ENCODE measurements at places on chromosomes 16 and 17. TPM values are rescaled to one million over a fixed set of nuclear protein-coding genes. Genes with fewer than 3 reads are reported as not detected.

DNA sequence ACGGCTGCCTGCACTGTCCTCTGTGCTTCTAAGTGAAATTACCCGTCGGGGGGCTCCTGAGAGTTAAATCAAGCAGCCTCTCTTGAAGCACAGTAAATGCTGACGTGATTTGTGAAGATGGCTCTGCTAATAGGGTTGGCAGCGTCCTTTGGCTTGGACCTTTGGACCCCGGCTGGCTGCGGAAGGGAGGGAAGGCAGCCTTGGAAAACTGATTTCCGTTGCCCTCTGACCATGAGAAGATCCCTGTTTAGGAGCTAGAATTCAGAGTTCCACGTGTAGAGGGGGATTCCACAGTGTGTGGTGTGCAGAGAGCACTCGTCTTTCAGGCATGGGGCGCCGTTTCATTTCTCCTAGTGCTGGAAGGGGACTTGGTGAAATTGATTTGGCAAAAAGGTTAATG is 640.8 kb downstream of the WWOX start:
- no peak for DNase-seq

GRCh38 chr17:44801880-44802279 is 28.2 kb downstream of the GJC1 start:
- no peak for DNase-seq

- DNase-seq = peak; percentile 59
Observed at GRCh38 chr16:89031715-89032659, 55.0 kb upstream of the CBFA2T3 start.

DNA sequence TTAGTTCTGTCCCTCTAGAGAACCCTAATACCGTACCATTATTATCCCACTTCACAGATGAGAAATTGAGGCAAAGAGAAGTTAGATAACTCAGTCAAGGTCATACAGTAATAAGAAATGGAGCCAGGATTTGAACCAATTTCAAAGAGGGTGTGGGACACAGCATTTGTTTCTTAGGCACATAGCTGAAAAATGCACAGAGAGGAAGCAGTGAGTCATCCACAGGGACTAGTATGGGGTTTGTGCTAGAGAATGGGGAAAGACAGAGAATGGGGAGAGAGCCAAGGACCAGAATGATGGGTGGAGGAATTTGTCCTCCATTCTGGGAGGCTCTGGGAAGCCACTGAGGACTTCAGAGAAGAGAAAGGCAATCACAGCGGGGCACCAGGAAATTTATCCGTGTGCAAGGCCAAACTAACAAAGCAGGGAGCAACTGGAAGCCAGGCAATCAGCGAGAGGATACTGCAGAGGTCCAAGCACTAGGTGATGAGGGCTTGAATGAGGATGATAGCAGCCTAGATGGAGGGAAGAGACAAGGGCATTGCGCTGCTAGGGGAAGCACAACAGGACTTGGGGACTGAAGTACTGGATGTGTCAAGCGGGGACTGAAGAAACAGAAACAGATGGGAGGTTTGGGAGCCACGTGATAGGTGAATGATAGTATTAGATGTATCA is 78.1 kb upstream of the ZFHX3 start:
- DNase-seq = no peak

- DNase-seq = no peak
Observed at GRCh38 chr17:10435096-10435495, 13.3 kb upstream of the MYH8 start.

DNA sequence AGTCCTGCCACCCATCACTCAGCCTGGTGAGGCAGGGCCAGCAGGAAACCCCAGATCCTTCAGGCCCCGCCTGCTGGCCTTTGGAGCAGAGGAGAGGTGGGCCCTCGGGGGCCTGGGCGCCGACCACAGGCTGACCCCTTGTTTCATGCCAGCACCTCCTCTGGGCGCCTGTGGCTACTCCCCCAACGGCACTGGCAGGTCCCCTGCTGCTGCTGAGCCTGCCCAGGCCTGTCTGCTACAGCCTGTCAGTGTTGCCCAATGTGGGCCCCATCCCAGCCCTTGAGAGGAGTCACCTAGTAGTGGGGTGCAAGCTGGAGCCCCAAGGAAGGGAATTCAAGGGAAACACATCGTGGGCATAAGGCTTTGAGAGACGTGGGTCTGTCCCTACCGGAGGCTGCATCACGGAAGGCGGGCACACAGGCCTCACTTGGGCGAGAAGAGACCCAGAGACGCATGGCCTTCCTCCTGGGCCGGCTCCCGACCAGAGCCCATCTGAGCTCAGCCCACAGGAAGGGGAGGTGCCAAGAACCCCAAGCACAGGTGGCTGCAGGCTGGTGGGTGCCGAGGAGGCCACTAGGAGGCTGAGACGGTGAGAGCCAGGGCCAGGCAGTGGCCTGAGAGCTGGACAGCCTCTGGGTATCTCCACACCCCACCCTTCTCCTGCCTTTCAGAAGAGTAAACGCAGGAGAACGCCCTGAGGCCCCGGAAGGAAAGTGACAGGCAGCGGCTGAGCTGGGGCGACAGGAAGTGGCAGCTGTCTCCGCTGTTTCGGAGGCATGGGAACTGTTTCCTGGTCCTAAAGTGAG is 8.0 kb upstream of the FASN start:
- DNase-seq = peak; percentile 53

GRCh38 chr16:83674931-83675535 is 132.7 kb upstream of the HSBP1 start:
- no peak for DNase-seq

- no peak for DNase-seq
Observed at GRCh38 chr16:535446-536405, 8.2 kb downstream of the CAPN15 start.

GRCh38 chr16:17654571-17654970 is 183.8 kb upstream of the XYLT1 start:
- DNase-seq = no peak

DNA sequence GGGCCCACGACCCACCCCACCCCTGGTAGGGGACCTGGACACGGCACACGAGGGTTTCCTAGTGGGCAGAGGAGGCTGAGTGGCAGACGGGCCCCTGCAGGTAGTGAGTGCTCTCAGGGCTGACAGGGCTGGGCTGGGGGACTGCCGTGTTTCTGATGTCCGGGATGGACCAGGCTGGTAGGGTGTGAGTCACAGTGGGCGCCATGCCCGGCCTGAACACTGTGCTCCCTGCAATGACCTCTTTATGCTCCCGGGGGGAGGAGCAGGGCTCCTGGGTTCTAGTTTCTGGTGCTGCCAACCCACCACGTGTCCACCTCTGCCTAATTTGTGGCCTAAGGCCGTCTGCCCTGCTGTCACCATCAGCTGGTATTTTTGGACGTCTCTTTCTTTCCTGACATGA is 26.3 kb downstream of the ARHGAP23 start:
- DNase-seq = no peak

- DNase-seq = no peak
Observed at GRCh38 chr16:49469930-49470451, 96.4 kb downstream of the C16orf78 start.

DNA sequence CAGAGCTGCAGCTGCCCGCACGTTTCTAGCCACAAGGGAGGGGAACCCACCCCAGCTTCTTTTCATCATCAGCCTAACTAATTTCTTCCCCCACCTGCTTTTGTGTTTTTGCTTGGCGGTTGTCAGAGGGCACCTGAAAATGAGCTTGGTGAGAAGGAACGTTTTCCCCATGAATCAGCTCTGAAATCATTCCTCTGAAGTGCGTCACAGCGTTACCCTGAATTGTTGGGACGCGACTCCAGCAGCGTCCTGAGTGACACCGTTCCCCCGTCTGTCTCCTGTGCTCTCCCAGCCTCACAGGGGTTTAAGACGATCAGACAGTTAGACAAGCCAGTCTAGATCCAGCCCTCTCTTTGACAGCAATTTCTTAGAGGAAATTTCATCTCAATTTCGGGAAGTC is 722.9 kb upstream of the EEF2KMT start:
- no peak for DNase-seq

DNA sequence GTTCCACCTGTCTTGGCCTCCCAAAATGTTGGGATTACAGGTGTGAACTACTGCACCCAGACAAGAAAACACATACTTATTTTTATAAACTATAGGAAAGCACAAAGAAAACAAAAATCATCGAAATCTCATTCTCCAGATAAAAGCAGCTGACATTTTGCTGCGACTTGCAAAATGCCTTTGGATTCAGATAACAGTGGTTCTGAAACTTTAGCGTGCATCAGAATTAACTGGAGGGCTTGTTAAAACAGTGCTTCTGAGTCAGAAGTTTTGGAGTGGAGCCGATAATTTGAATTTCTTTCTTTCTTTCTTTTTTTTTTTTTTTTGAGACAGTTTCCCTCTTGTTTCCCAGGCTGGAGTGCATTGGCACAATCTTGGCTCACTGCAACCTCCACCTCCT is 17.7 kb upstream of the GJD3 start:
- no peak for DNase-seq

DNA sequence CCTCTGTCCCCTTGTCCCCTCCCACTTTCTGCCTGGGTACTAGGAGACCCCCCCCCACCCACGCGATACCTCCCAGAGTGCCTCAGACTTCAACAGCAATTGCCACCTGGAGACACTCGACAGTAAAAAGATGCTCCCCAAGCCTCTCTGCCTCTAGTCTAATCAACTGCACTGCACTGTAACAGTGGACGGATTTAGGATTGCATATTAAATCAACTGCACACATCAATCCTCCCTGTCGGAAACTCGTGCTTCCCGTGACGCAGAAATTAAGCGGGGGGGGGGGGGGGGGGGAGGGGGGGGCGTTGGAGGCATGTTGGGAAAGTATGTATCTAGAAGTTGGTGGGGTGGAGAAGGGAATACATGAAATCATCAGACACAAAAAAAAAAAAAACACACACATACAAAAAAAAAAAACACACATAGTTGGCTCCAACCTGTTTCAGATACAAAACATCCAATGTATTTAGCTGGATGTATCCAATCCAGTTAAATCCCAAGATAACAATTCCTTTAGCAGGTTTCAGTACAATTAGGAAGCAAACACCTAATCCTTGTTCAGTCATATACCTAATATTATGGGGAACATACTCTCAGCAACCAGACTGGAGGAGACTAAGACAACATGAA is 29.7 kb downstream of the FAM222B start:
- DNase-seq = peak; percentile 74

GRCh38 chr16:14284930-14285512 is 213.9 kb downstream of the MRTFB start:
- DNase-seq = no peak

GRCh38 chr17:74512036-74512435 is 19.2 kb downstream of the CD300LB start:
- DNase-seq = no peak

- no peak for DNase-seq
Observed at GRCh38 chr17:61538480-61538879, 52.5 kb downstream of the NACA2 start.

- DNase-seq = no peak
Observed at GRCh38 chr16:49324703-49325102, 43.1 kb upstream of the CBLN1 start.

GRCh38 chr16:30700491-30700890 is 1.5 kb downstream of the SRCAP start:
- DNase-seq = no peak

DNA sequence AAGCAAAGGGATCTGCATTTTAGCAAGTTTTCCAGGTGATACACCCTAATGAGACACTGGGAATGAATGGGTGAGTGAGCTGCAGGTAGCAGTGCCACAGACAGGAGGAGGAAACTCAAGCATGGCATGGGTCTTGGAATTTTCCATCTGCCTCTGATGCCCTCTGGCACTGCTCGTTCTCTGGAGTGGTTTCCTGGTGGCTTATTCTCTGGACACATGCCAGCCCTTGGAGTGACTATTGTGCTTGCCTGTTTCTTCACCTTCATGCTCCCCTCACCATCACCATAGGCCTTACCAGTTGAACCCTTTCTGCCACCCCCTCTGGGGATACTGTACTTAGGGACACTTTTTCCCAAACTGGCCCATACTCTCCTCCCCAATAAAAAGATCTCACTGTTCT is 1.6 kb downstream of the COASY start:
- no peak for DNase-seq

GRCh38 chr17:81719410-81720266 is 7.6 kb downstream of the SLC25A10 start:
- DNase-seq = no peak

DNA sequence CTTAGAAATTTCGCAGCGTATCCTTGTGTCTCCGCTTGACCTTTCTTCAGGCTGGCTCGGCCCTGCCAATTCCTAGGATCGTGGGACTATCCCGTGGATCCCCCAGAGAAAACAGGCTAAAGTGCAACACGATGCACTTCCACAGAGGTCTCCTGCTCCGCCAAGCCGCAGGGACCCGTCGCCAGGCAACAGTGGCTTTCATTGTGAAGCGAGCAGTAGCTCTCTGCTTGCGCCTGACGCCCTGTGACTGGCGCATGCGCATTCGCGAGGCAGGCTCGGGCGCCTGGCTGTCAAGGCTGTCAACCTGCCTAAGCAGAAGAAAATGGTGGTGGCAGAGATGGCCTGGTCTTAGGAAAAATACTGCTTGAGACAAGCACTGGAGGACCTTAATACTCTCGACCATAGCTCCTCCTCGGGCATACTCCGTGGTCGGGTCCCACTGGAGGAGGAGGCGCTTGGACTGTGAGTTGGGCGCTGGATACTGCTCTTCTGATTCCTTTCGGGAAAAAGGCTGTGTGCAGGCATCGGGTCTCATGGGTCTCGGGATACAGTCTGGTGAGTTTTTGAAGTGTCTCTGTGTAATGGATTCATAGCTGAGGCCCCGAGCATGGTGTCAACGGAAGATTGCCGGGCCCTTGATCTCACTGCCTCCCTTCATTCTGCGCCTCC is 2336.1 kb downstream of the TP53TG3F start:
- DNase-seq = no peak

DNA sequence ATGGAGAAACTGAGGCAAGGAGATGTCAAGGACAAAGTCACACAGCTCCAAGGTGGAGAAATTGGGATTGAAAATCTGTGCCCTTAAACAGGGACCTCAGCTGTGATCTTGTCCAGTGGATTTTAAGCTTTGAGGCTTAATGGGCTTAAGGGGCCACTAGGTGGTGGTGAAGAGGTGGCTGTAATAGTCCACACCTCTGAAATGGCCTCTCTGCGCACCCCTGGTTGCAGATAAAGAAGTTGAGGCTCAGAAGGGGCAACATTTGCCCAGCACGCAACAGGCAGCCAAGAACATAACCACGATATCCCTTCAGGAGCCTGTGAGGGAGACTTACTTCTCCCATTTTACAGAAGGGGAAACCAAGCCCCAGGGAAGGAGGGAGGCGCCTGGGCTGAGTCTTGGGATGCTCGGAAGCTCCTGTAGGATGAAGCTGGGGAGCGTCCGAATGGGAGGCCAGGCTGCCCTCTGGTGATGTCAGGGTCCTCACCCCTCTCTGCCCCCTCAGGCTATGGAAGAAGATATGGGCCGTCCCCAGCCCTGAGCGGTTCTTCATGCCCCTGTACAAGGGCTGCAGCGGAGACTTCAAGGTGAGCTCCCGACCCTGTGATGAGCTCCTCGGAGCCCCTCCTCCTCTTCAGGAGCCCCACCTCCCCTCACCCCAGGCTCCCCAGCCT is 43.7 kb downstream of the IL21R start:
- no peak for DNase-seq

The LPCAT2 gene
- total RNA-seq = 0.79 TPM

The CCL16 gene
- total RNA-seq = not detected

The SLC16A11 gene
- total RNA-seq = 1.4 TPM

The EFCAB5 gene
- 1.0 TPM for total RNA-seq

The FBF1 gene
- total RNA-seq = 25.7 TPM

The DHRS7C gene
- total RNA-seq = not detected

The ERAL1 gene
- total RNA-seq = 18.9 TPM

The CNTROB gene
- 34.9 TPM for total RNA-seq

The ITGAX gene
- 4.0 TPM for total RNA-seq

The TPSB2 gene
- not detected for total RNA-seq

The CLEC19A gene
- total RNA-seq = not detected

The KCNJ18 gene
- not detected for total RNA-seq

The TEDC2 gene
- 0.93 TPM for total RNA-seq

The TEX19 gene
- not detected for total RNA-seq

The KRT27 gene
- total RNA-seq = not detected

The RAC3 gene
- total RNA-seq = 3.6 TPM

The IRX3 gene
- not detected for total RNA-seq

Data from T-cell (primary cell).